Activated T-cell treated with anti-CD3 and anti-CD28 coated beads for 24 hours (primary cell): ENCODE measurements at places on chromosomes 5 and 9.

DNA sequence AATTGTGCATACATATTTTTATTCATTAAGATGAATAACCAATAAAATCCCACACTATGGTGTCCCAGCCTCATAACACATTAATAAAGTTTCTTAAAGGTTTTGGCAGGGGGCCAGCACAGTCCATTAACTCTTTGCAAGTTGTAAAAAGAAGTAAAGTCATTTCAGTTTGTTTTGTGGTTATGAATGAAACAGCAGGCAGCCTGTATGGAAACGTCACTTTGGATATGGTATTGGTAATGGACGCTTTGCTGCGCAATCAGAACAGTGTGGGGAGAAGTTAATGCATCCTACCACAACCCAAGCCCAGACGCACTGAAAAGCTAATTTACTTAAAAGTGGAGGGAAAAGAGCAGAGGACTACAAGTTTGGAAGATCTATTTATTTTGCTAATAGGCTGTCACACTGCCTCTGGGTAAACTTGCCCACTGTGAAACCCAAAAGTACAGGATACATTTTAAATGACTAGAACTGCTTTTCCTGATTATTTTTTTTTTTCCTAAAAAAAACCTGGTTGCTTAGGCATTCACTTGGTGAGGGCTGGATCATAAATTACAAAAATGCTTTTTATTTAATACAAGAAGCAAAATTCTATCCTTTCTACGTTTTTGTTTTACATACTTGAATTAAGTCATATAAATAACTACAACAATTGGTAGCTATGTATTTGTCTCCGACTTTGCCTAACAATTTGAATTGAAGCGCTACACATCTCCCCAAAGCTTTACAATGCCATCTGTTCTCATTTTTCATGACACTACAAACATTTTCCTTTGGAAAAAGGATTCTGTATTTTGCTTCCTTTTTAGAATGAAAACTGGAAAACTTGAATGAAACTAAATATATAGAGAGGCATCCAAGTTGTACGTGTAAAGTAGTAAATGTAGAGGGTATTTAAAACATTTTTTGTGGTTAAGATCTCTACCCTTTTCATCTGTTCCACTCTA lies 104.3 kb downstream of the NFIB start:
- DNase-seq: no peak

DNA sequence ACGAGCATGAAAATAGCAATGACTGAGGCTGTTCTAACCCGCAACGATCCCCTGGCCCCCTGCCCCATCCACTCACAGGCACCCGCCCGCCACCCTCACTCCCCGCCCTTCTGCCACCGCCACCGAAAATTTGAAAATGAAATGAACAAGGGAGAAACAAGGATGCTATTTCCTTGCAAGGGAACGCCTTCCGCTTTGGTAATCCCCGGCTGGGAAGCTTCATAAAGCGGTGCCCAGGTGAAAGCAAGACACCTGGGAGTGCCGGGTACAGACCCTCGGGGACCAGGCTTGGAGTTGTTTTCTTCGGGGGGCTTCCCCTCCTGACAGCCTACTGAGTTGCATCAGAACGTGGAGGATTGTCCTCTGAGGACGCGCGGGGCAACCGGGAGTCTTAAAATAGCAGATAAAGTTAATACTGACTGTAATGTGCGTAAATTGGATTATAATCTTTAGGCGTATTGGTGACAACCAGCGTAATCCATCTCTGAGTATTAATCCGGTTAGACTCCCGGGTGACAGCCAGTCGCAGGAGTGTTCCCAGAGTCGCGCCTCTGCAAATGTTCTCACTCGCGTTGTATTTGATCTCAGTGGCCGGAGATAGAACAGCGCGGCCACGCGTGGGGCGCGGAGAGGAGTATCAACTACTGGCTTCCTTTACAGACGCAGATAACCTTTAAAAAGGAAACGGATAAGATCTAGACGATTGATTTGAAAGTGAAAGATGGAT lies 885 bp upstream of the MLLT3 start:
- peak; percentile 41 for DNase-seq

DNA sequence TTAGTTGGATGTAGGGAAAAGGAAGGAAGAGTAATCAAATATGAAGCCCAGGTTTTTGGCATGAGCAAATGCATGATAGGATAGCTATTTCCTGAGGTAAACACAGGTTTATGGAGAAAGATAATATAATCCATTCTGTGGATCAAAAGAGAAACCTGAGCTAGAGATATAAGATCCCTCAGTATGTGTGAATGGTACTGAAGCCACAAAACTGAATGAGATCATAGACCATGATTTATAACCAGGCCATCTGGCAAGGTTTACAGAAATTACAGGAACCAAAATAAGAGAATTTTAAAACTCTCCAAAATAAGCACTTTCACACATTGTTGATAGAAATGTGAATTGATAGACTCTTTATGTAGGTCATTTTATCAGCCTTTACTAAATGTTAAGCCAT lies 28.7 kb upstream of the ECM2 start:
- no peak for DNase-seq

DNA sequence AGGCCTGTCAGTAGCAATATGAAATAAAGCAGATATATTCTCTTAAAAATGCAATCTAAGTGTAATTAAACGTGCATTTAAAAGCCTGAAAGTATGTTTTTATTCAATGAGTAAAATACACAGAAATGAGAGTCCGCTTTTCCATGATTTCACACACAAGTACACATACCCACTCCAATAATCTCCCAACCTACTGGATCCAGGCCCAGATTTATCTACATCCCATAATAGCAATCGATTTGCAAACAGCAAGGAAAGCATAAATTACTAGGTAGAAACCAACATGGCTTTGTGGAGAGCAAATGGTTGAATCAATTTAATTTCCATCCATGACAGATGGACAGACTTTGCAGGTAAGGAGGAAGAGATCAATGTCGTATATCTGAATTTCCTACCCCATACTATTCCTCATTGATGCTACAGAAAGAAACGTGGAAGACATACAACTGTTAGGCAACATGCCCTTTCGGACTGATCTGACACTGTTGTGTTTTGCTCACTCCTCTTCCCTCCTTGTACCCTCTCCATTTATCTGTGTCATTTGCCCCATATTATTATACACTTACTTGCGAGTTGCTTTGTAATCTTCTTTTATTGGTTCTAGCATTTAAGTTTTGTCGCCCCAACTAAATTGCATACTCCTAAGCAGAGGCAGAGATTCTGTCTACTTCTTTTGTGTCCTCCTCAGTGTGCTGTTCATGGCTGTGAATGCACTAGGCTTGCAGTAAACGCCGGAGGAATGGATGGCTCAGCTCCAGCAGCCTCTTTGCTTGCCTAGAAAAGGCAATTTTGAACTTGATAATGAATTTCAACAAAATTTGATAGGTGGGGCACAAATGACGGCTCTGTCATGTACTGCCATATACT lies 133.6 kb downstream of the NFIB start:
- DNase-seq: no peak

DNA sequence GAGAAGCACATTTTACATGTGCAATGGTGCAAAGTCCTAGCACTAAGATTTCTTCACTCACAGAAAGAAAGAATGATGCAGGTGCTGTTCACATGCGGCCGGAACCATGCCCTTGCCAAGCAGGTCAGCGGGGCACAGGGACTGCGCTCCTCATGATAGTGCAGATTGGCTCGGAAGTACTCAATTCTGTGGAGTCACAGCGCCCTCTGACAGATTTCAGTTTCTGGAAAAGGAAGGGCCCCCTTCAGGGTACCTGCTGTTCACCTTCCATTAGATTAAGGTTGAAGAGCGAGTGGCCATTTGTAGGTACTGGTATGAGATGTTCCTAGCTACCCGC lies 75.7 kb downstream of the TMC1 start:
- no peak for DNase-seq

DNA sequence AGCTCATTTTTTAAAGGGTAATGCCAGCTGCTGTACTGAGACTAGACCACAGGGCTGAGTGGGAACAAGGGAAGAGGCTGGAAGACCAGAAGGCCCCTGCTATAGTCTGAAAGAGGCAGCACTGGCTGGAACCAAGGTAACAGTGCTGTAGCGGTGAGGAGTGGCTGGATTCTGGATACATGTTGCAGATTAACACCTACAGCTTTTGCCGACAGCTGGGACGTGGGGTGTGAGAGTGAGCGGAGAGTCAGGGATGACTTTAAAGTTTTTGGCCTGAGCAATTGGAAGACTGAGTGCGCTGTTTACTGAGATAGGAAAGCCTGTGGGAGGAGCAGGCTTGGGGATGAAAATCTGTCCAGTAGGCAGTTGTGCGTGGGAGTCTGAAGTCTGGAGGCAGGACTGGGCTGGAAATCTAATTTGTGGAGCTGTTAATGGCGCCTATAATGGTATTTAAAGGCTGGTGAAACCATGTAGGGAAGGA lies 26.5 kb downstream of the AQP7 start:
- no peak for DNase-seq

DNA sequence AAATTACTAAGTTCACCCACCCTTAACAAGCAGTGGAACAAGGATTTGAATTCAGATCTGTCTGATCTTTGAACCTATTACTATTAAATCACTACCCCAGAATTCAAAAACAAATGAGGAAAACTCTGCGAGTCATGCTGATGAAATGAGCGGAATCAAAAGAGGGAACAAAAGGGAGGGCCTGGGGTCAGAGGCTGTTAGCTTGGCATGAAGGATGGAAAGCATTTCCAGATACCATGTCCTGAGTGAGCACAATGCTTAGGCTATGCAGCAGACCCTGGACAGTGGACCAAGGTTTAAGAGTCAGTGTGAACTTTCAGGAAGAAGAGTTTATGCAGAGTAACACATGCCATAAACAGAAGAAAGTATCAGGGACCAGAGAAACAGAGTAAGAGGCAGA lies 30.5 kb downstream of the GRIA1 start:
- no peak for DNase-seq

DNA sequence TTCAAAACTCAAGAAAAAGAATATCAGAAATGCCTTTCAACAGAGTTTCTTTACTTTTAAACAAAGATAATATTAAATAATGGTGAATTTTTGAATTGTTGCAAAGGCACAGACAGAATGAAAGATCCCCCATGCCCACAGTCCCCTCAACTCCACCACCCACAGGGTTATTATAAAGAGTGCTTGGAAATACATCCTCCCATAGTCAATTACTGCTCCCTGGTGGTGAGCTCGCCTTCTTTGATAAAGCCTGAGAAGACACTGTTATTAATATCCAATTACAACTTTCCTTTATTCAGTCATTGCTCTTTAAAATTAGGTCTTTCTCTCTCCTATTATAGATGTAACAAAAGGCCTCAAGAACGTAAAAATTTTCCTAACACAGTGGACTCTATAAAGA lies 490.2 kb upstream of the RORB start:
- DNase-seq: no peak

DNA sequence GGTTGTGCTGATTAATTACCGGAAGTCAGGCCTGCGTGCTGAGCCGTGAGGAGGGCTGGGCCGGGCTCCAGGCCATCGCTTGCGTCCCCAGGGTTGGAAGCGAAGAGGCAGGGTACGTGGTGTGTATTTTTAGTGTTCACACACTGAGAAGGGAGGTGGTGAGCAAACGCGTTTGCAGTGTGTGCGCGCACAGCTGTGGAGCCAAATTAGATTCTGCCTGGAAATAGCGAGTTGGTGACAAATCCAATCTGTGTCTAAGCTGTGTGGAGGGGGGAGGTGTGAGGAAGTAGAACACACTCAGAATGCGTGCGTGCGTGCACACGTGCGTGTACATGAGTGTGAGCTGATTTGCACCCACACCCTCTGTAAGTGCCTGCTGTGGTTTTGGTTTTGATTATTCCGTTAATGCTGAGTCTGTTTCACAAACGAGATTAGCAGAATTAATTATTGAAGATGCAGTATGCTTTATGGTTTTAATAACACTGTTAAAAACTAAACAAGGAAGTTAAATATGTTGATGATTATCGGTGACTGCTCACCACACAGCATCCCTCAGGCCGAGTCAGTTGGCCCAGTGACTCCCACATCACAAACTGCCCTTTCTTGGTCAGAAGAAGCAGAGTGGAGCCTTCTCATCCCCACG lies 111.8 kb upstream of the FCN2 start:
- DNase-seq: no peak

DNA sequence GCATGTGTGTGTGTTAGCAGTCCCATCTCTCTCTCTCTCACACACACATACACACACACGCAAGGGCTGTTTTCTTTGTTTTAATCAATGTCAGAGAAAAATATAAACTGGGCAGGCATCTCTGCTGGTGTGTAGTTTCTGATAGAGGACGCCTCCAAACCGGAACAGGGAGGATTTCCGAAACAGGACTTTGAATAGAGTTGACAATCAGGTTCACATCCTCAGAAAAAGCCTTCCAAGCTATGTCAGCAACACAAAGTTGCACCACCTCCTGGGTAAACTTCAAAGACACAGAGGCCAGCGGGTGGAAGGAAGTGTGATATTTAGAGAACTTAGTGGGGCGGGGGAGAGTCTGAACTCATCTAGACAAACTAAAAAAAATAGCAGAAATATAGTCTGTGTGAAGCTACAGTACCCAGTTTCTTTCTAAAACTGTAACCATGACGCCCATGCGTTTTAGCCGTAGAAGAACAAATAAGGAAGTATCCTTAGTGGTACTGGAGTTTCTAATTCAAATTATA lies 1.2 kb downstream of the ST8SIA4 start:
- DNase-seq: peak; percentile 54

- no peak for DNase-seq
Measured at GRCh38 chr5:169430671-169431070, 129.7 kb upstream of the SLIT3 start.

DNA sequence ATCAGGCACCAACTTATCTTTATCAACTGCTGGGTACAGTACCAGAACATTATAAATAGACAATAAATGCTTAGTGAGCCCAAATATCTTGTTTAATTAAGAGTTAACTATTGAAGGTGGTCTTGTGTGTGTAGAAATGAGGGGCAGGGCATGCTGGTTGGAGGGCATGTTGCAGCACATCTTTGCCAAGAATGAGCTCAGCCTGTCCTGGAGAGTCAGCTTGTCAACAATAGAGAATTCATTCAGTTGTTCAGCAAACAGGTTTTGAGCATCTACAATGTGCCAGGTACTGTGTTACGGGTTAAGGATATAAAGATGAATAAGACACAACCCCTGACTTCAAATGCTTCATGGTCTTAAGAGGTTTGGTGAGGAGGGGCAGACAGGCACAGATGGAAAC lies 19.2 kb upstream of the F2RL1 start:
- no peak for DNase-seq

DNA sequence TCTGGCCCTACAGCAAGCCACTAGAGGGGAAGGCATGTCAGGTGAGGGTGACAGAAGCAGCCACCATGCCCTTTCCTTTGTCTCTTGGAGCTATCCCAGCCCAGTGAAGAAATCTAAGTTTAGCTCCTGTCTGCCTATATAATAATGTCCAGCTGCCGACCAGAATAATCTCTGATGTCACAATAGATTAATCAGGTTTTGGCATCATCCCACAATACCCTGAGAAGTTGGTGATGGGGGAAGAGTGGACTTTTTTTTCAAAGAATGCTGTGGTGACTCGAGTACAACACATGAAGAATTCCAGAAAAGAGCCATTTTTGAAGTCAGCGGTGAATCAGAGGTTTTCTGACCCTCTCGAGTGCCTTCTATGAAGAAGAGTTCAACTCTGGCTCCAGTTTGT lies 1.7 kb upstream of the TSLP start:
- DNase-seq: no peak
